HFFc6 (cell line): ENCODE measurements at places on chromosomes 16 and 17.

- no peak for DNase-seq
These were observed 4.2 kb downstream of the NR1D1 start for GRCh38 chr17:40095944-40096791.

DNA sequence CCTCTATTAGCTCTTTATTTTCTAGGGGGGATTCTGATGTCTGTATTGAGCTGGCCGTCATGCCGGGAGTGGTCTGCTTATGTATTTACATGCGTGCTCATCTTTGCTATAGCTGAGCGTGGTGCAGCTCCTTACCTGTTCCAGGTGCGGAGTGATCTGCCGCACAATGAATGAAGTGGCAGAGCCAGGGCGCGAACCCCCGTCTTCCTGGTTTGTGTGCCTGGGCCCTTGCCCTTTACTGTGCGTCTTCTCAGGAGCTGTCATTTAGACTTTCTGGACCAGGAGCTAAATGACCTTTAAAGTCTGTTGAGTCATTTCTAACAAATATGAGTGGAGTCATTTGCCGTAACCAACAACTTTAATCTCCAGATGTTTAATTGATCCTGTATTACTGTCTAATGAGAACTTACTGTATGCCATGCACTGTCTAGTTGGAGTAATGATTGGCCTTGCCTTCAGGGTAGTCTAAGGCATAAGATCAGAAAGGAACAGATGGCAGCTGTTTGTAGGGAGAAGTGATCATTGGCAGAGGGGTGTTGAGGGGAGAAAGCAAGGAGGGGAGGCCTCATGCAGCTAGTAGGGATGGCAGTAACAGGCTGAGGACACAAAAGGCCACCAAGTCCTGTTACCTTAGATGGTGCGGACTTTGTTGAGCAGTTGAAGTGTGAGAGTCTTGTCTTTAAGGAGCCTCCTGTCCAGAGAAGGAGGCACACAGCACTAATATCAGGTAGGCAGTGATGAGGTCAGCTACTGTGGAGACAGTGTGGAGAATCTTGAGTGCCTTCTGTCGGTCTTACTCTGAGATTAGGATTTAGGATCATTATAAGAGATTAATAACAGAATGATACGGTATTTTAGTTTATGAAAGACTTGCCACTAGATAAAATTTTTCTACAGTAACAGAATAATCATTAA is 53.9 kb downstream of the USP10 start:
- no peak for DNase-seq

DNA sequence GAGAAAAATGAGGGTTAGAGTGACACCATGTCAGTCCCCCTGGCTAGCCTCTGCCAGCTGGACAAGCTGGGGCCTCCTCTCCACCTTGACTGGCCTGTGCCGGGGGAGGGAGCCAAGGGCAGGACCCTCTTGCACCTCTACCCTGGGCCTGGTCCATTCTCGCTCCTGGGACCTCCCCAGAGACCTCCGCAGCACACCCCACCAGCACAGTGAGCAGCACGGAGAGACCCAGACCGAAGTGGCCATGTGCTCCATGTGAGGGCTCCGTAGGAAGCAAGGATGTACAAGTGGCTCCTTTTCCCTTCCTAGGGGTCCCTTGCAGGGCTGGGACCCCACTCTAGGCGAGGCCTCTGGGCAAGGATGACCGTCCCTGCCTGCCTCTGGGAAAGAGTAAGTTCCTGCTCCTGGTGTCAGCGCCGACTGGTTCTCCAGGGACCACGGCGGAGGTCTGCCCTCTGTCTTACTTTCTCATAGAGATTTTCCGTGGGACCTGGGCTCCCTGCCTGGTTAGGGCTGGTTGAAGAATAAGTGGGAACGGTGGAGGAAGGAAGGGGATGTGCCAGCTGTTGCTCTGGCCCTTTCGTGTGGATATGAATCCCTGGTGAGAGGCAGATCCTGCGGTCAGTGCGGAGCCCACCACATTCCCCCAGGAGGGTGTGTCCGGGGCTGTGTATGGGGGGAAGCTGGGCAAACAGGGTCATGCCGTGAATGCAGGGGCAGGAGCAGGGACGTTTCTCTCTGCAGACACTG is 124.2 kb downstream of the METRNL start:
- DNase-seq: no peak

GRCh38 chr16:71927383-71927782 is 32.1 kb downstream of the IST1 start:
- DNase-seq: peak; percentile 95

- no peak for DNase-seq
These were observed at the start of gene SPNS2 for GRCh38 chr17:4498461-4499397. Gene SPNS2 (plus strand): TSS chr17:4498881. CDS start chr17:4499048, 167 bp downstream.

DNA sequence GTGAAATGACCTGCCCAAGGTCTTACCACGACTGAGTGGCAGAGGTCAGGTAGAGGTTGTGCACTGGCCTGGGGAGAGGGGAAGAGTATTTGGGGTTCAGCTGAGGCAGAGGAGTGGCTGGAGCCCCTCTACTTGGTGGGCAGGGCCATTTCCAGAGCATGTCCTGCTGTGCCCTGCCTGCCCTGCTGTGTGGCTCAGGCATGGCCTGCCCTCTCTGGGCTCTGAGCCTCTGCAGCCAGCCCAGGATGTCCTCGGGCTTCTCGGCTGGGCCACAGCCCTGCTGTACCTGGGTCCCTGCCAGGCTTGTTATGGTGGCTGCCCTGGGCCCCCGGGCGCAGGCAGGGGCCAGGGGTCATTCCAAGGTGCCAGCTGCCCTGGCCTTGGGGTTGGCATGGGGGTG is 19.6 kb downstream of the KCNJ12 start:
- no peak for DNase-seq

- no peak for DNase-seq
These were observed 333.6 kb downstream of the C16orf95 start for GRCh38 chr16:86983621-86984020.

DNA sequence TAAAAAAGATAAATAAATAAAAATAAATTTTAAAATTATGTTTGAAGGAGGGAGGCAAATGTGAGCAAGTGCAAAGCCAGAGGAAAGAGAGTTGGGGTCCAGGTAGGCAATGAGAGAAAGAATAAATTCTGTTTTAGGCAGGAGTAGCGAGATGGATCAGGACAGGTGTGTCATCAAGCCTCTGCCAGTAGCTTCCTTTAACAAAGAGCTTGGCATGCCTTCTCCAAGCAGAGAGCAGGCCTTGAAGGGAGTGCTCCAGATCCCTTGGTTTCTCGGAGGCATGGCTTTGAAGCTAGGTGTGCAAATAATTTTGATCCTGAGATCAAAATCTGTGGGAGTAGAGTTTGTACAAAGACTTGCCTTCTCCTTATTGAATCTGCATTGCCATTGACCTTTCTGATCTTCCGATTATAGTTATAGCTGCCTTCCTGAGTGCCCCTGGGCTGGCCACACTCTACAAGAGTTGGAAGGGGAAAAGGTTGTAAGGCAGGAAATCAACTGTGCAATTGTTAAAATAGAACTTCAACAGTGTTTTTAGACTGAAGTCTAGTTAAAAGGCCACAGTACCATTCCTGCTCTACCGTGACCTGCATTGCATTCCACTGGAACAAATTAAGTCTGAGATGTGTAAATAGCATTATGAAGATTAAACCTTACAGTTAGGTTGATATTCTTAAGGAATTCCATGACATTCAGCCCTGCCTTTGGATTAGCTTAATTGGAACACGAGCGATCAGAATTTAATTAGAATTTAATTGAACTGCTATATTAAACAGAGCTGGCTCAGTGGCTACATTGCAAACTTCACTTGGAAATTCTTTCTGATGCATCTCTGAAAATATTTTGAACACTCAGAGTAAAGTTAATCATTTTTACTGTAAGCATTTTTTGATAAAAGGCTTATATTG is 33.7 kb downstream of the IQCK start:
- no peak for DNase-seq
